ENCODE measurements at places on chromosomes 11 and 22. TPM values are rescaled to one million over a fixed set of nuclear protein-coding genes. Genes with fewer than 3 reads are reported as not detected.
A peak's percentile ranks its signal among the peaks of the same experiment; 100 is the strongest.

NAALADL1 gene
- 14.9 TPM for polyA plus RNA-seq

SERHL2 gene
- polyA plus RNA-seq: 1.6 TPM

DNA sequence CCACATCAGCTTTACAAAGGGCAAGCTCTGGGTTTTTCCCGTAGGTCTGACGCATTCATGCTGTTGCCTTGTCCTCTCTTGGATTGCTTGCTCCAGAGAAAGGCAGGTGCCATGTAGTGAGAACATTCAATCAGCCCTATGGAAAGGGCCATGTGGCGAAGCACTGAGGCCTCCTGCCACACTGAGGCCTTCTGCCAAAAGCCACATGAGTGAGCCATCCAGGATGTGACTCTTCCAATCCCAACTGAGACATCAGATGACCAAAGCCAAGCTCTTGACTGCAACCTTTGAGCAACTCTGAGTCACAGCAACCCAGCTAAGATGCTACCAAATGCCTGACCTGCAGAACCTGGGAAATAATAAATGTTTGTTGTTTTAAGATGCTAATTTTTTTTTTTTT lies 9.0 kb upstream of the PANX3 start:
- H3K4me1 ChIP-seq: no peaks in the 10 kb centered on the region
- no peak overlapping the region for H3K27ac ChIP-seq
- H3K4me3 ChIP-seq: no peak overlapping the region
- DNase-seq: peak; percentile 60
- H3K36me3 ChIP-seq: no peaks in the 10 kb centered on the region

DNA sequence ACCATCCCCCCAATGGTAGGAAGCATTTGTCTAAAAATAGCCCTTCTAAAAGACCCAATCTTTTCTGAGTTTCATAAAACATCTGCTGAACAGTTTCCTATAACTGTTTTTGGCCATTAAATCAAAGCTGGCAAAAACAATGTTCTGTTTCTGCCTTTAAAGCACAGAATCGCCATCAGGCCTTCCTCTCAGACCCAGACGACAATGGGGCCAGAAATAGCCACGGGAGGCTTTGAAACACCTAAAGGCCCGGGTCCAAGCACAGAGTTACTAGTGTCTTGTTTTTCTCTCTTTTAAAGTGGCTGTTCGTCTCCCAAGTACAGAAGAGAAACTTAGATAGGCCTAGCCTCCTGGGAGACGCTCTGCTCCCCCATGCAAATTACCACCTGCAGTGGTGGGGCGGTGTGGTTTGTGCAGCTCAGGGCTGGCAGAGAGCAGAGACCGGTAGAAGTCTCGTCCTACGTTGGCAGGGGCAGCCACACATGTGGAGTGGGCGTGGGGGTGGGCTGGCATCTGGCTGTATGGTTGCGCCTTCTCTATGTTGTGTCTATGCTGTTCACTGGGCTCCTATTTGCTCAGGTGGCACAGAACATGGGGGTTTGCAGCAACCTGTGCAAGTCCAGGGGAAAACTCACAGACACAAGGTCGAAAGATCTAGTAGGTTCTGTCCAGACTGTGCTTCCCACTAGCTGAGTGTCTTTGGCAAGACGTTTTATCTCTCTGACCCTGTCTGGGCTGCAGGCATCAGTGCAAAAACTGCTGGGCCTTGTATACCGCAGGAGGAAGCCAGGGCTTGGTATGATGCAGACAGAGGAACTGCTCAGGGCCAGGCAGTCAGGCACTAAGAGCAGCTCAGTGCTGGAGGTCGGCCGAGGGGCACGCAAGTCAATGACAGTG lies 23.6 kb upstream of the ETS1 start:
- no peak for DNase-seq
- H3K27me3 ChIP-seq: peaks cover 5% of the 10 kb centered on the region
- H3K4me1 ChIP-seq: no peaks in the 10 kb centered on the region
- no peaks in the 10 kb centered on the region for H3K36me3 ChIP-seq
- H3K4me3 ChIP-seq: no peak overlapping the region
- no peak overlapping the region for H3K27ac ChIP-seq

DNA sequence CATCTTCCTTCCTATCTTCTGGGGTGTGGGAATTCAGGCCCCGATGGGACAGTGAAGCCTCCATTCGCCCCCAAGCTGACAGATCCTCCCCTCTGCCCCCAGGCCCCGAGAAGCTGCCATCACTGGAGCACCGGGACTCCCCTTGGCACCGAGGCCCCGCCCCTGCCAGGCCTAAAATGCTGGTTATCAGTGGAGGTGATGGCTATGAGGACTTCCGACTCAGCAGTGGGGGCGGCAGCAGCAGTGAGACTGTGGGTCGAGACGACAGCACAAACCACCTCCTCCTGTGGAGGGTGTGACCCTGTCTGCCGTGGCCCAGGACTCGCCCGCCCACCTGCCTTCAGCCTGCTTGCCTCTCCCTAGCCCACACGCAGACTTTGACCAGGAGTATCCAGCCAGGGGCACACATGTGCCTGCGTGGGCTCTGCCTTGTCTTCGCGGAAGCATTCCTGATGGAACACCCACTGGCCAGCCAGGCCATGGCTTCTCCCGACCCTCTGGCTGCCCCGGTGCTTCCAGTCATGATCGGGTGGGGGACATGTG lies 8.6 kb upstream of the RELT start:
- H3K27ac ChIP-seq: no peak overlapping the region
- no peak overlapping the region for H3K4me3 ChIP-seq
- peaks cover 43% of the 10 kb centered on the region for H3K36me3 ChIP-seq

All from fibroblast of lung (primary cell).